Midbrain (tissue), 1 donor: ENCODE measurements at places on chromosomes 1 and 21.
A peak's percentile ranks its signal among the peaks of the same experiment; 100 is the strongest.

- DNase-seq, result no peak
Measured at GRCh38 chr1:179803918-179804317, 60.8 kb downstream of the FAM163A start.

GRCh38 chr1:42462828-42463763, at the start of gene CCDC30:
CCDC30 (plus strand) TSS chr1:42463286; CDS start chr1:42480552, 17,266 bp downstream.
- DNase-seq, result peak; percentile 90

- DNase-seq, result peak; percentile 56
Measured at GRCh38 chr1:87335175-87335884, 6.7 kb downstream of the LMO4 start.

GRCh38 chr21:15669247-15669646, 60.5 kb upstream of the USP25 start:
- DNase-seq, result no peak

DNA sequence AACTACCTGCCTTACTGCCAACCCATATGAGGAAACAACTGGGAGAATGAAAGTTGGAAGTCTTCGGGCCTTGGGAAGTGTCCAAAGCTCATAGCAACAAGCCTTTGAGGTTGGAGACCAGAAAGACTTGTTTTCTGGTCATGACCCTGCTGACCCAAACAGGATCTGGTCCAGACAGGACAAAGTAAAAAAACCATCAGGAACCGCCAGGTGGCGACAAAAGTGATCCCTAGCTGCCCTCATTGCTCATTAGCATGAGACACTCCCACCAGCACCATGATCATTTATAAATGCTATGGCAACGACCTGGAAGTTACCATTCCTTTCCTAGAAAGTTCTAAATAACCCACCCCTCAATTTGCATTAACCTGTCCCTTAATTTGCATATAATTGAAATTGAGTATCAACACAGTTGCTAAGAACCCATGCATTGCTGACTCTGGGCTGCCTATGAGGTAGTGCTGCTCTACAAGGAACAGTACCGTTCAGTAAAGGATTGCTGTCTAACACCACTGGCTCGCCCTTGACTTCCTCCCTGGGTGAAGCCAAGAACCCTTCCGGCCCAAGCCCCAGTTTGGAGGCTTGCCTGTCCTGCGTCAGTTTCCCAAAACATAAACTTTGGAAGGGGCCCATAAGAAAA, 89.0 kb downstream of the URB2 start:
- DNase-seq, result no peak

GRCh38 chr1:161763522-161764098, 2.5 kb upstream of the ATF6 start:
- DNase-seq, result no peak

- DNase-seq, result peak; percentile 88
Measured at GRCh38 chr1:33633019-33633801, 160.8 kb downstream of the ZSCAN20 start.
